CD4-positive, alpha-beta T cell treated with Interferon alpha-2 for 1 hour (primary cell): ENCODE measurements at places on chromosomes 4 and X.

DNA sequence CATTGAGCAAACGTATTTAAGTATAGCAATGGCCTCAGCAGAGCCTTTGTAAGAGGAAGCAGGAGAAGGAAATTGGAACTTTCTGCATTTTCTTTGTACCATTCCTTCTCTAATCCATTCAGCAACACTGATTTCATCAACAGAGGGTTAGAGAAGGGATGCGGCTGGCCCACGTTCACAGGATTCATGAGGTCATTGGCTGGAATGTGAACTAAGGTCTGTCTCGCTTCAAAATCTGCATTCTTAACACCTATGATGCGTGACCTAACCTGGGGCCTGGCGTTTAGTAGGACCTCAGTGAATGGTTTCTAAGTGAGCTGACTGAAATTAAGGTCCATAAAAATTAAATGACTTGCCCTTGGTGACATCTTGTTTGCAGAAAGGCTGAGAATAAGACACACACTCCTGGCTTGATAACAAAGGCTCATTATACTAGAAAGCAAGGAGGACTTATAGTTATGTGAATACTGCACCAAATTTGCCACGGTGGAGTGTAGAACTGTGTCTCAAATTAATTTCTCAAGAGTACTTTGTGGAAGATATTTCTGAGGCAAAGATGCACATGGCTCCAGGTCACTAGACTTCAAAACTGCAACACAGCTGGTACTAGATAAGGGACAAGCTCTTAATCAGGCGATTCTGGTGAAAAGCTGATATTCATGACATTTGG, 25.4 kb downstream of the FGFBP1 start:
- no peak for DNase-seq

DNA sequence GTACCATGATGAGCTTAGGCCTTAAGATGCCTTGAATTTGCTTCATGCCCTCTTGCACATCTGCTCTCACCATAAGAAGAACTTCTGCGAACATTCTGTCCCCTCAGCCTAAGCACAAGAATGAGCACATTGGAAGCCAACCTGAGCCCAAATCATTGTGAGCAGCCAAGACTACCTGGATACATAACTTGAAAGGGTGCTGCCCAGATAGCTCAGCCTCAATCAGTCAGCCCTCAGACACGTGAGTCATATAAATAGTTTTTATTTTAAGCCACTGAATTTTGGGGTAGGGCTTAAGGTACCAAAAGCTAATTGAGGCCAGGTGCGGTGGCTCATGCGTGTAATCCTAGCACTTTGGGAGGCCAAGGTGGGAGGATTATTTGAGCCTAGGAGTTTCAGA, 27.5 kb upstream of the BBS12 start:
- DNase-seq: no peak

- DNase-seq: no peak
Observed at GRCh38 chr4:52244848-52245247, 193.7 kb downstream of the SPATA18 start.

DNA sequence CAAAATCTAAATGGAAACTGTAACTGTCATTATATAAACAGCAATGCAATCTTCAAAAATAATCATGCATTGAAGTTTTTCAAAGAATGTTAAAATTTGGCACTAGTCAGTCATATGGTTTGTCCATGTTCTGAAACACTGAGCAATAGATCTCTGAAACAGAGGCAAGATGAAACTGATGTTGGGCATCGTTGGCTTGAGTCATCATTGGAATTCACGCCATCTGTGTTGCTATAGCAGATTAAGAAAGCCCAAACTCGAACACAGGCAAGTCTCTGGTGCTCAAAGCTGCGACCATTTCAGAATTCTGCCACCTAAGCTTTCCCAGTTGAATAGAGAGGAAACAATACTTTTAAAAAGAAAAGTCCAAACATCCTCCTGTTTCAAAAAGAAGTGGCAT, 114.1 kb upstream of the PPARGC1A start:
- no peak for DNase-seq

DNA sequence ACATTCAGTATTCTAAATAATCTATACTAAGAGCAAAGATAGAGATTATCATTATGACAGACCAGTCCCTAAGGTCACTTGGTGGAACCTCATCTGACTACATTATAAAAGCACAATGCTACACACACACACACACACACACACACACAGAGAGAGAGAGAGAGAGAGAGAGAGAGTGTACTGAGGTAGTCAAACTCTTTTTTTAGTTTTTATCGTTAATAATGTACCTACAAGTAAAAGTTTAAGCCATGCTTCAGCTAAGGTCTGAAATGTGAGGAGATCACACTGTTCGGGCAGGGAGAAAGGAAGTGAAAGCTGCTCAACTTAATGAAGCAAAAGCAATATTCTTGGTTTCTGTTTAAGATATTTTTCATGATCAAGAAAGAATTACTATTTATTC, 75.8 kb upstream of the CCDC160 start:
- DNase-seq: no peak

DNA sequence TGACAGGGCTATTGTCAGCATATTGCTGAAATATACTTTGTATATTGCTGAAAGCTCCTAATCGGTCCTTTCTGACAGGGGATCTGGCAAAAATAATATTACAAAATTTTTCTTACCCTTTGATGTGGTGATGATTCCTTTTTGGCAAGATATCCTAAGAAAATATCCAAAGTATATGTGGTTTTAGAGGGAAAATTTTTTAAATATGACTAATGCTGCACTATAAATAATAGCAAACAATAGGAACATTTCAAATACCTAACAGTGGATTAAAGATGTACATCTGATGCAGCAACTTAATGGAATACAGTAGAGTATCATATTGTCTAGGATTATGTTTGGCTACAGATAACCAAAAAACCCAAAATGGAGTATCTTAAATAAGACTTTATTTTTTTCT, 49.6 kb downstream of the RRAGB start:
- no peak for DNase-seq

DNA sequence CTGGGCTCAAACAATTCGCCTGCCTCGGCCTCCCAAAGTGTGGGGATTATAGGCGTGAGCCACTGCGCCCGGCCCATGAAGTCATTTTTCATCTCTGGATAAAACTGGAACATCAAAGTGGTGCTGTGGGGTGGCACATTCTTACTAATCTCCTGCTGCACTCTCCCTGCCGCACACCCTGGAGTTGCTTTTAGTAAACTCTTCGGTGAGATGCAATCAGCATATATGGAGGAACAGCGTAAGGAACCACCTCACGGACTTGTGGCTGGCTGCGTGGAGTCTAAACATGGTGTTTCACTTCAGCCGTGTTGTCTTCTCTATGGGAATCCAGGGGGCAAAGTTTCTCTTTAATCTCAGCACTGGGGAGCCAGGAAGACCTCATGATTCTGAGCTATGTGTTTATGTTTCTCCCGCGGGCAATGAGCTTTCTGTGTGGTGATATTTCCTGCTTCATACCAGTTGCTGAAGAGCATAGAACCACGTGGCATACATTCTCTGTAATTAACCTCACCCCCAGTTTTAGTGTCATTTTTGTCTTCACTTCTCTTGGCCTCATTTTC, 2.1 kb upstream of the RHOH start:
- peak; percentile 80 for DNase-seq

DNA sequence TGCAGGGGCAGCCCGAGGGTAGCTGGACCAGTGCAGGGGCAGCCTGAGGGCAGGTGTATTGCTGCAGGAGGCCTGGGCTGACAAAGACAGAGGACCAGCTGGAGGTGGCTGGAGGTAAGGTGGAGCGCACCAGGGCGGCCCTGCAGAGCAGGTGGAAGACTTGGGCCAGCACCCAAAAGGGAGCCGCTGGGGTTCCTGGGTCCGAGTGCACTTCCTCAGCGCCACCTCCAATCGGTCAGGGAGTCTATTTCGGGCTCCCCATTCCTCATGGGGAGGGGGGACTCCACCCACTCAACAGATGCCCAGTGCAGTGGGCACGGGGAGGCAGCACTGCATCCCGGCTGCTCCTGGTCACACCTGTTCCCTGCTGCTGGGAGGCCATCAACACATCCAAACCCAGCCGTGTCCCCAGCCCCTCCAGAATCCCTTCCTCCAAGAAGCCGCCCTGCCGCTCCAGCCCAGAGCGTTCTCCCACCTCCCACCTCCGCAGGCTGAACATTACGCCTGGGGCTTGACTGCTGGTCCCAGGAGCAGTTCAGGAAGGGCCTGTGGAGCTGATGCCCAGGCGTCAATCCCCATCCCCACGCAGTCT, 1.5 kb downstream of the LRPAP1 start:
- DNase-seq: no peak
